ENCODE measurements at places on chromosomes 13 and 19.

GRCh38 chr19:45515807-45516401, 8.6 kb downstream of the VASP start:
- DNase-seq = no peak

GRCh38 chr13:24264976-24265375, 44.4 kb upstream of the C1QTNF9 start:
- DNase-seq = no peak

DNA sequence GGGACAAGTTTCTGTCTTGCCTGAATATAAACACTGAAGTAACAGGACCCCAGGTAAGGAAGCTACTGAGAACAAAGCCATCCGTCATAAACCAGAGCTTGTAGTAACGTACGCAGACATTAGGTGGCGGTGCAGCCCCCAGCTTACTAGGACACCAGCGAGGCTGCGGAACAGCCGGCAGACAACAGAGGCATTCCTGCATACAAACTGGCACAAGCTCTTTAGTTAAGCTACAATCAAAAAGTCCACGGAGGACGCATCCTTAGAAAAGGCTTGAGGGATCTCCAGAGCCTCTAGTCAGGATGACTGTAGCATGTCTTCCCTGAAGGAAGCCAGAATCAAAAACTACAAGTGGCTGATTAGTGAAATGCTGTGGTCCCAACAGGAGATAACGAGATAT, 26.2 kb downstream of the ZNF160 start:
- peak; percentile 1 for DNase-seq

- DNase-seq = no peak
Observed at GRCh38 chr19:49497047-49497788, 984 bp downstream of the RPS11 start.

DNA sequence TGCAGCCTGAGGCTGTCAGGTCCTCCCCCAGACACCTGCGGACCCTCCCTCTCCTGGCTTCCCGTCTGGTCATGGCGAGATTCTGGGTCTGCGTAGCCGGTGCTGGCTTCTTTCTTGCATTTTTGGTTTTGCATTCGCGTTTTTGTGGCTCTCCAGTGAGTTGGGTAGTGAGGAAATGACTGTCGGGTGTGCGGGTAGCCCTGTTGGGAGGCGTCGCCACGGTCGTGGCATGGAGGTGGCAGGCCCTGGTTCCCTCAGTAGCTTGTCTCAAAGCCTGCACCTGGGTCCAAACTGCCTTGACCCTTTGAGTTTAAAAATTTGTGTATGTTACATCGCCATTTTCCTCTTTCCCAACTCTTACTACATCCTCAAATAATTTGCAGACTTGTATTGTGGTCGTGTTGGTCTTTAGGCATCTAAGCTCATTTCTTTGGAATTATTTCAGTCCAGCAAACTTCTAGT, 344 bp downstream of the NHLRC3 start:
- no peak for DNase-seq

GRCh38 chr13:39253774-39254173, 215.5 kb downstream of the NHLRC3 start:
- peak; percentile 5 for DNase-seq

GRCh38 chr13:30963791-30964190, 31.3 kb downstream of the TEX26 start:
- DNase-seq = peak; percentile 16

GRCh38 chr19:49892716-49893115, 4.0 kb downstream of the IL4I1 start:
- DNase-seq = no peak

- DNase-seq = no peak
Observed at GRCh38 chr19:13018035-13018914, 23.0 kb downstream of the NFIX start.

GRCh38 chr13:86446311-86446710, 647.1 kb upstream of the SLITRK6 start:
- DNase-seq = peak; percentile 59

GRCh38 chr19:37593996-37594303, 642 bp downstream of the ZNF571 start:
- no peak for DNase-seq

DNA sequence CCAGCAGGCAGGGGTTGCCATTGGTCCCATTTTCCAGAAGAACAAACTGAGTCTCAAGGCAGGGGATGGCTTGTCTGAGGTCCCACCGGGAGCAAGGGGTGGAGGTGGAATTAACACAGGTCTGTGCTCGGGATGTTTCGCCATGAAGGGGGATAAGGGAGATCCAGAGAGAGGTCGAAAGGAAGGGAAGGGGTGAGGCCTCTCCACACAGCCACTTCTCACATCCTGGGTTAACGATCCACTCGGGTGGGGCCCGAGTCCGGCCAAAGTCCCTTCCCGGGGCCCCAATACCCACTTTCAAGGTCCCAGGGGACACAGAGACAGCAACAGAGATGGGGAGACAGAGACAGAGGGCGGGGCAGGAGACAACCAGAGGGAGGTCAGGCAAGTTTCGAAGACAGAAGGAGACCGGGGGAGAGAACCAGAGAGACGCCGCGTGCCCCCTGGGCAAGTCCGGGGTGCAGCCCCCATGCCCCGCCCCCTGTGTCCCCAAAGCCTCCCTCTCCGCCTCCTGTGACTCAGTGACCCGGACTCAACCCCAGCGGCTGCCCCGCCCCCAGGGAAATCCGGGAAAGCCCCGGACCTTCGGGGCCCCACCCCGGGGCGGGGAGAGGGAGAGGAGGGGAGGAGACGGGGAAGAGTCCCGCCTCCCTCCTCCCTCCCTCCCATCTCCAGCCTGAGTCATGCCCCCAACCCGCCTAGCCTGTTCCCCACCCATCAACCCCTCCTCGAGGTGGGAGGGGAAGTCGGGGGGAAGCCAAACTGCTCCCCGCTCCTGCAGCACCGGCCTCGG, 1.4 kb upstream of the BCL3 start:
- peak; percentile 95 for DNase-seq

GRCh38 chr13:74678308-74678965, 544.2 kb upstream of the KLF12 start:
- DNase-seq = no peak

DNA sequence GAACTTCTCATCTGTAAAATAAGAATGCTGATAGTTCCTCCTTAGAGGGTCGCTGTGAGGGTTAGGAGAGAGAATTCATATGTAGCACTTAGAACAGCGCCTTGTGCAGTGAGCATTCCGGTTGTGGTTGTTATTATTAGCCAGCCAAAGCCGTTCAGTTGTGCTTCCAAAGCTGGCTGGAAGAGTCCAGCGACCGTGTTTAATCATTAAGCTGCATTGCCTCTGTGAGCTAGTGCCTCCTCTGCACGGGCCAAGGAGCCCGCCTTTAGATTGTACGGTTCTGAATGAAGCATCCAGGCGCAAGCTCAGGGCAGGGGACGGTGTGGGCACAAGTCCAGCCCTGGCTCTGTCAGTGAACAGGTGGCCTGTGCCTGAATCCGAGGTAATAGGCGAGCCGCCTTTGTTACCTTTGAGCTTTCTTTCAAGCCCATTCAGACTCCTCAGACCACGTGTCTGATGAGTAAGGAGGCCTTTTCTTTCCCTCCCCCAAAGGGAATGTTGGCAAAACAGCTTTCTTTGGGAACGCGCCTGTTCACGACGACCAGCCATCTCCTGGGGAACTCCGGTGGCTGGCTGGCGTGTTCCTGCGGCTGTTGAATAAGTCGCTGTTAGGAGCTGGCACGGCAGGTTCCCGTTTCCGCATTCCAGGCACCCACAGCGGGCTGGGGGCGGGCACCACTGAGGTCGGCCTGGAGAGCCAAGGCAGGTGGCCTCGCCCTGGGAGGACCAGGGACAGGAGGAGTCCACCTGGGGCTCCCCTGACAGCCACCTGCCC, 25.1 kb downstream of the SIPA1L3 start:
- DNase-seq = no peak

- no peak for DNase-seq
Observed at GRCh38 chr19:28330831-28331230, 882.1 kb downstream of the UQCRFS1 start.

- no peak for DNase-seq
Observed at GRCh38 chr13:31043957-31044356, 111.5 kb downstream of the TEX26 start.

GRCh38 chr13:36030670-36031331, 100.4 kb downstream of the DCLK1 start:
- peak; percentile 32 for DNase-seq

GRCh38 chr19:33551676-33552075, 30.1 kb upstream of the PEPD start:
- DNase-seq = no peak

DNA sequence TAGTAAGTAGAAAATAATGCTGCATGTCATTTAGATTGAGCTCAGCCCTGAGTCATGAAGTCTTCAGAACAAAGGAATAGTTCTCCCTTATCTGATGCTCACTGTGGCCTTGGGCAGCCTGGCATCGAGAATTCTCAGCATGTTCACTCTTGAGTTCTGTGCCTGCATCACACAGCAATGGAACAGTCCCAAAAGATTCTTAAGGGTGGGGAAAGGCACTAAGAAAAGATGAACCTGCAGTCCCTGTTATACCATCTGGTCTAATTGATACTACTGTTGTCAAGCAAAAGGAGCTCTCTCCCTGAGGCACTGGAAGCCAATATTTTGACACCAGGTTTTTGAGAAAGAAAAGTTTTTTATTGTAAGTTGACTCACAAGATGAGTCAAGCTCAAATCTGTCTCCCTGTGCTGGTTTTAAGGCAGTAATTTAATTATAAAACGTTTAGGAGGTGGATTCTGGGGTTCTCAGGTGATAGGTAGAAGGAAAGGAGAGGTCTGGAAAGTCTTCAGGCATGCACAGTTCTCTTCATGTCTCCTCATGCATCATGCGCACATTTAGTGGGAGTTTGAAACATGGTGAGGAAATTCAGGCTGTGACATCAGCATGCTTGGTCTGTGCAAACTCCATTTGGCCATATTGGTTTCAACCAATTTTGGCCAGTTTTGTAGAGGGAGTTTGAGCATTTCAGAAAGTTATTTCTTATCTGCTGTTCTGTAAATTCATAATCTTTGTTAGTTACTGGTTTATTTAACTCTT, 38.1 kb upstream of the ZNF766 start:
- no peak for DNase-seq

- peak; percentile 67 for DNase-seq
Observed at GRCh38 chr13:33279414-33280278, 5.9 kb downstream of the STARD13 start.

DNA sequence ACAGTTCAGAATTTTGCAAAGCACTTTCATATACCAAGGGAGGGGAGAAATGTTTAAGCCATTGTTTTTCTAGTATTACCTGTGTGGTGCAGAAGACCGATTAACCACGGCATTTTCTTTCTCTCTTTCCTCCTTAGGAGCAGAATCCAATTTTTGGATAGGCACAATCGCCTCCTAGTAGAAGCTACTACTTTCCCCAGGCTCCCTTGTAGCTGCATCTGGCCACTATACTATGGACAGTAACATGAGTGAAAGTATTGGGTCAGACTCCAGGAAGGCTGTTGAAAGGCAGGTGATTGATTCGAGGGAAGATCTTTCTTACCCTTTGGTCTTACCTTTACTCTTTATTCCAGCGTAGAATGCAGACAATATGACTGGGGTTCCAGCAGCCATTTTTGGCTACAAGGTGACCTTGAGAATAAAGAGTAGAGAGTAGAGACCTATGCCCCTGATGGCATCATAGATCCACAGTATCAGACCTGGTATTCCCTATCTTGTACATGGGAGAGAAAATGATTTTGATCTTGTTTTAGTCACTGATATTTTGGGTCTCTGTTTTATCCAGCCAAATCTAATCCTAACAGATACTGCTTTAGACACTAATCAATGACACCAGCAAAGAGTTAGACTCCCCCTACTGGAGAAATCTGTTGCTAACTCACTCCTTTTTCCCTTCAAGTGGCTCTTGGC, 77.0 kb downstream of the LRRC63 start:
- peak; percentile 40 for DNase-seq

- DNase-seq = no peak
Observed at GRCh38 chr19:55593096-55593772, 6.1 kb downstream of the FIZ1 start.

DNA sequence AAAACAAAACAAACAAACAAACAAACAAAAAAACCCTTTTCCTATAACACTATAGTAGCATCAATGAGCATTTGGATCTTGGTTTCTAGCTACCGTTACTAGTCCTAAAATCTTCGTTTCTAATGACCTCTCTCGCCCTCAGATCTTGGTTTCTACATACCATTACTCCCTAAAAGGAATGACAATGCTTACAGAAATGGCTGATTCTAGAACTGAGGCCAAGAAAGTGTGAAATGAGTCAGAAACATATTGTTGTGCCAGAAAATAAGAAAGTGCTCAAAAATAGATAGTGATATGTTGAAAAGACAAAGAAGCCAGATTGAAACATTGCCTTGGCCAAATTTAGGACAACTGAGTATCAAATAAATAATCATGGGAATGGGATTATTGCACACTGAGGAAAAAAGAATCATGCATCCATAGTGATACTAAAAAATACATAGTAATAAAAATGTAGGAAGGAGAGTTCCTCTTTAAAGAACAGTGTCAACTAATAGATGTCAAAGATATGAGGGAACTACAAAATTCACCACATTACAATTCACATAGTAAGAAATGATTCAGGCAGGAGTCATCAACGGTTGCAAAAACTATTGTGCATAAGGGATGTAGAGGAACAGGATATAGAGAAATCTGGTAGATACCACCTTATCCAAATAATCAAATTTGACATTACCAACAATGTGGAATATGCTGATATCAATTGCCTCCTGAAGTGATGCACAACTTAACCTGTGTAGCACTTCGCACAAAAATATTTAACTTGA, 386.6 kb downstream of the DIAPH3 start:
- peak; percentile 71 for DNase-seq

DNA sequence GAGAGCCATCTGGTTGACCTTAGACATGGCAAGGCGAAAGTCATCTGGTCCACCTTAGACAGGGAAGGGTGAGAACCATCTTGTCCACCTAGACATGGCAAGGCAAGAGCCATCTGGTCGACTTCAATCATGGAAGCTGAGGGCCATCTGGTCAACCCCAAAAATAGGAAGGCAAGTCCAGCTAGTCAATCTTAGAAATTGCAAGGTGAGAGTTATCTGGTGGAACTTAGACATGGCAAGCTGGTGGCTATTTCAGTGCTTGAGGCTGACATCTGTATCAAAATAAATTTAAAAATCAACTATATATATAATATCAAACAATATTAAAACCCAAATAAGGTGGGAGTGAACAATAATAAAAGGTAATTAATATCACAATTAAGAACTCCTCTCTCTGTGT, 83.9 kb downstream of the ZNF726 start:
- no peak for DNase-seq

DNA sequence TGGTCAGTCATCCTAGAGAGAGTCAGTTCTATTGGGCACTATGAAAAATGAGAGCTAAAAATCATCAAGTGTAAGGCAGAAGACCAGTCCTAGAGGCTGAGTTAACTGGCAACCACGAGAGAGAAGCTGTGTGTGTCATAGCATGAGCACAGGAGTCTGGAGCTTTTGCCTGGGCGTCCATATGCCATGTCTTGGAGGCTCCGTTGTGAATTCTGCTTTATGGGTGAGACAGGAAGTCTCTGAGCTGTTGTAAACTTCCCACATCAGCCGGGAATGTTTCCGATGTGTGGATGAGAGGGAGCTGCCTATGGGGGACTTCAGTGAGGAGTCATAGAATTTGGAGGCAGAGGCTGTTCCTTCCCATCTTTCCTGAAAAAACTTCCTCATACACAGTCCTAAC, 120.0 kb downstream of the ITGBL1 start:
- DNase-seq = no peak

Measured in fibroblast of the conjunctiva (primary cell).